Stimulated activated CD8-positive, alpha-beta memory T cell treated with anti-CD3 and anti-CD28 coated beads, Interleukin-12 subunit alpha, Interleukin-12 subunit beta, amount 100 ng/mL, for 1 hour (primary cell): ENCODE measurements at places on chromosomes 2 and 18.

GRCh38 chr2:89848763-89849368, 1157.4 kb downstream of the RPIA start:
- DNase-seq, result no peak

- no peak for DNase-seq
These were observed at the start of gene ATP6V1C2 for GRCh38 chr2:10721396-10722251. TSS of gene ATP6V1C2 (plus strand) at chr2:10721630. CDS start at chr2:10722850, 1,220 bp downstream.

GRCh38 chr2:88429929-88430328, 22.6 kb downstream of the FOXI3 start:
- no peak for DNase-seq

- no peak for DNase-seq
These were observed 265.4 kb downstream of the ZNF385B start for GRCh38 chr2:179596018-179596417.

- DNase-seq, result no peak
These were observed 34.0 kb downstream of the EML6 start for GRCh38 chr2:54757500-54757899.

DNA sequence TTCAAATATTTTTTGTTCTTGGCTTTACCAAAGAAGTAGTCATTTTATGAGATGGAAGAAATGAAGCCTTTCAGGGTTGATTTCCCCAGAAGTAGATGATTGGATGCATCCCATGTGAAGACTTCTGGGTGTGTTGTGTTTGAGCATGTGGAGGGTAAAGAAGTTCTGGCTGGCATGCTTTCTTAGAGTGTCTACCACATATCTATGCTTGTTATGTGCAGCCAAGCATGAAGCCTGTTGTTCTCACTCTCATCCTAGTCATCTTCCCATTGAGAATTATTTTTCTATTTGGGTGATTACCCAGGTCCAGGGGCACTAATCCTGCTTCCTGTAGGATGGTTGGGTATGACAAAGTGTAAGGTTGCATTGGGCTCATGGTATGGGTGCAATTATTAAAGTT, 472.9 kb downstream of the PTPRM start:
- DNase-seq, result no peak

- DNase-seq, result no peak
These were observed 25.1 kb downstream of the BAZ2B start for GRCh38 chr2:159591221-159591620.

GRCh38 chr2:98932164-98932563, 3.9 kb downstream of the CRACDL start:
- DNase-seq, result no peak

DNA sequence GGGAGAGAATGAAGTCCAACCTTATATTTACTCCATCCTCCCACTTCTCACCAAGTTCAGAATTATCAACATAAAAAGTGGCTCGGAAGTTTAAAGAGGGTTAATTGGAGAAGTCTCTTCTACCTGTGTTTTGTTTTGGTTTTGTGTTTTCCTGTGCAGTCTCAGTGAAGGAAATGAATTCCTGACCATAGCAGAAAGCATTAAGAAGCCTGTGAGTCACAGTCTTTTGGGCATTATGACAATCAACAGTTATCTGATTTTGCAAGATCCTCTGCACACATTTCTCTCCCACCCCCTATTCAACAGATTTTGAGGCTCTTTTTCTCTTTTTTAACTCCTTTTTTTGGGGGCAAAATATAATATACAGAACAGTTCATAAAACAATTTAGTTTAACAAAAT, 8.6 kb upstream of the RPL37A start:
- DNase-seq, result no peak
